ENCODE measurements at places on chromosomes 12 and 14. TPM values are rescaled to one million over a fixed set of nuclear protein-coding genes. Genes with fewer than 3 reads are reported as not detected.
A peak's percentile ranks its signal among the peaks of the same experiment; 100 is the strongest.

The B3GNT4 gene
- total RNA-seq, result 0.30 TPM

The DEPDC4 gene
- total RNA-seq, result 8.3 TPM

The ZFC3H1 gene
- total RNA-seq, result 37.9 TPM

The INTS13 gene
- 70.8 TPM for total RNA-seq

The PDZRN4 gene
- 0.09 TPM for total RNA-seq

The COCH gene
- 31.1 TPM for total RNA-seq

The HSPB8 gene
- not detected for total RNA-seq

DNA sequence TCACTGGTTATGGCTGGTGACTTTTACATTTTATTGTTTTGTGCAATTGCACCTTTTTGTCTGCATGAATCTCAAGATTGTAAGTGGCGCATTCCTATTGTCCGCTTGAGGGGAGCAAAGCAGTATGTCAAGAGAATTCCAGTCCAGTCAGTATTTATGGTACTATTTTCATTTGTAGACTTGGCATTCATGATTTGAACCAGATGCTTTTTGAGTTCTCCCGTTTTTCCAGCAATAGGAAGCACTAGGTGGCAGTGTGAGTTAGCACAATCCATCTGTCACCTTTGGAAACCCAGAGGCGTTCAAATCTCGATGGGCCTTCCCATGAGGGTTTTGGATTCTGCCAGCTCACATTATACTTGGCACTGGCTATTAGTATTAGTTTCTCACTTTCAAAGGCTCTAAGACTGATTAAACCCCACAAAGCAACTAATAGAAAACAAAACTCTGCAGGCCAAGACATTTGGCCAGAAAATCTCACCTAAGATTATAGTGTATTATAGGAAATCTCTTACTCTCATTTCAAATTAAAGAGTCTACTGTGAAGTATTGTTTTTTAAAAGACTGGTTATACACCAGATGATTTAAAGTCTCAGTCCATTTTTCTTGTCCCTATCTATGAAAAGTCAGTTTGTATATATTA is 2.2 kb downstream of the DACT1 start:
- peak; percentile 68 for DNase-seq

GRCh38 chr12:127263621-127264020 is 1003.3 kb upstream of the TMEM132C start:
- DNase-seq, result no peak

DNA sequence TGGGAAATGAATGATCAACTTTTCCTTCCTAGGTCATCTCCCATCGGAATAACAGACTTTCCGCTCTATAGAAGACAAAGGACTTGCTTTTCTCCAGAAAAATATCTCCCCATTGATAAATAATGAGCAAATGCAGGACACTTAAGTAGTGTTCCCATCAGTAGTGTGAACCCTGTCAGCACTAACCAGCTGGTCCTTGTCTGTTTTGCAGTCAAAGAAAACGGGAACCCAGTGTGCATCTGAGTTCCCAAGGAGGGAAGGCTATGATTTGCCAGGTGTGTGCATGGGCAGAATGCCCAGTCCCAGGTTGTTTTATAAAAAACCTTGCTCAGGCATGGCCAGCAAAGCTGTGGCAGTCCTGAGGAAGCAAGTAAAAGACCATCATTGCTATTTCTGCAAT is 256.5 kb upstream of the HMGA2 start:
- DNase-seq, result no peak

DNA sequence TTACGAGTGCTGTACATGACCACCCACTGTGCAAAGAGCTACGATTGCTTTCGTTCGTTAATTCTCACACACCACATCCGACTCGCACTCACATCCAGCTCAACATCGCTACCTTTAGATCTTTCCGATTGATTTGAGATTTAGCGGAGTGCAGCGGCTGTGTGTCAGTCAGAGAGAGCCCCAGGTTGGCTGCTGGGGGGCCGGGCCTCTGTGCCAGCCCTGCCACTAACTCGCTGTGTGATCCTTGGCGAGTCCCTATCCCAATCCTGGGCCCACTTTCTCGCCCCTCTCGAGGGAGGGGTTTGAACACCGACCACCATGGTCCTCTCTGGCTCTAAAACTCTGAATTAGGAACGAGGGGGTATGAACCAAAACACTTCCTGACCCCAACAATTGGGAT is 8.6 kb downstream of the DLK1 start:
- no peak for DNase-seq

DNA sequence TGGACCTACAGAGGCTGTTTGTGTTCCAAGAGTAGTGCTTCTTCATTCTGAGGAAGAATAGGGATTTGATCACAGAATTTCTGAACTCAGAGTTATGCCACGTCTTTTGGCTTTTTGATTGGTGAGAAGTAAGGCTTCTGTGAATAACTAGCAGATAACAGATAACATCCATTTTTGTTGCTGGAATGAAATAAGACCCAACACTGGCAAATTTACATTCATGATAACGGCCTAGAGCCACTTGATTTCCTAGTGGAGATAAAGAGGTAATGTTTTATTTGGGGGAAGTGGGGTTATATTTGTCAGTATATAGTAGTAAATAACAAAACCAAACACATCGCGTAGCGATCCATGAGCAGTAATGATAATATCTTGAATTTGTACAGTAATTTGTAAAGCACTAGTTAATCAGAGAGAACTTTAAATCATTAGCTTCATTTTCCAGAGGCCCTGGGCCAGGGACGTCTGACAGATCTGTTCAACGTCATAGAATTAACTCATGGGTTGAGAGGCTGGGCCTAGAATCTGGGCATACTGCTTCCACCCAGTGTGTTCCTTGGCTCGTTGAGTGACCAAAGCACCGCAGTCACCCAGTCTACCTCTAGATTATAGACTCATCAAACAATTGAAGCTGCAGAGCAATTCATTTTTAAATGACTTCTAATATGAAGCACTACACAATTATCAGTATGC is 79.6 kb downstream of the HMGA2 start:
- no peak for DNase-seq

DNA sequence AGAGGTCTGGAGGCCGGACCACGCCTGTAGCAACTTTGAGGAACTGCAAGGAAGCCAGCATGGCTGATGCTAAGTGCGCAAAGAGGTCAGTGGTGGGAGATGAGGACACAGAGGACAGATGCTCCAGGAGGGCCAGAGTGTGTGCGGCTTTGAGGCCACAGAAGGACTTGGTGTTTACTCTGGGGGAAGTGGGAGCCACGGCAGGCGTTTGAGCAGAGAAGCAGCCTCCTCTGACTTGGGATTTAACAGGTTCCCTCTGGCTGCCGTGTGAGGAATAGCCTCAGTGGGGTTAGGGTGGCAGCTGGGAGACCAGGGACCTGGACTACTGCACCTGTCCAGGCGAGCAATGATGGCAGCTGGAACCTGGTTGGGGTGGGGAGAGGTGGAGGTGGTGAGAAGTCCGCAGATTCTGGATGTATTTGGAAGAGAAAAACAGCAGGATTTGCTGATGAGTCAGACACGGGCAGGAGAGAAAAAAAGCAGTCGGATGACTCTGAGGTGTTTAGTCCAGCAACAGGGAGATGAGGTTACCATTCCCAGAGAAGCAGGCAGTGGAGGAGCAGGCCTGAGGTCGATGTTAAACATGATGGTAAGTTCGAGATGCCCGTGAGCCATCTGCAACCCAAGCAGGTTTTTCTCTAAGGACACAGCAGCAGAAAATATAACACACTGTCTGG is 143.5 kb downstream of the SCARB1 start:
- DNase-seq, result no peak

DNA sequence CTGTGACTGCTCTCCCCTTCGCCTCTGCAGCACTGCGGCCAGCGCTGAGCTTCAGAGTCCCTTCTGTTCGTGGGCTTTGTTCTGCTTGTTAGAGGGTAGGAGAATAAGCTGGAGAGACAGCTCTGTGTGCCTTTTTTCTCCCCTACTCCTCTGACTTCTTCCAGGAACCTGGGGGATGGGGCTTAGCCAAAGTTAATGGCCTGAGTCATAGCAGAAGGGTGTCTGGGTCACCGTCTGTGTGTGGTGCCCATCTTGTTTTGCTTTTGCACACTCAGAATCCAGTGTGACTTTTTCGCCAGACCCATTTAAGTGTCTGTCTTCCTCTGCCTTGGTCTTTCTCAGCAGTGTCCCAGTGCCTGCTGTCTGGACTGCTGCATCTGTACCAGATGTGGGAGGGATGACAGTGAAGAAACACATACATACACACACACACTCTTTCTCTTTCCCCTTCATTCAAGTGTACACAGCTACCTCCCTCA is 3.0 kb downstream of the KIF5A start:
- DNase-seq, result peak; percentile 62

DNA sequence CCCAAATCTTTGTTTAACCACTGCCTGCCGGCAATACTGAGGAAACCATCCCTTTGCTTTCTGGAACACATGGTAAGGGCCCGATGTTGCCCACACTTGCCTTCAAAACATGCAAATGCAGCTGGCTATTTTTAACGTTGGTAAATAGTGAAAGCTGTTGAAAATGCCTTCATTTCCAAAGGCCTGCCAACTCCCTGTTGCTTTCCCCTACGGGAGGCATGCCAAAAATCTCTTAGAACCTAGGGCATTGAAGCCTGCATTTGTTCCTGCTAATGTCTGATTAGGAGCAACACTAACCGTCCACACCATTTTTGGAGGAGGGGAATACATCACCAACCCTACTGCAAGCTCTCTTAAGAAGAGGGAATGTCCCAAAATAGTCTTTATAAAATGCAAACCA is 152.6 kb upstream of the NOS1 start:
- peak; percentile 28 for DNase-seq

DNA sequence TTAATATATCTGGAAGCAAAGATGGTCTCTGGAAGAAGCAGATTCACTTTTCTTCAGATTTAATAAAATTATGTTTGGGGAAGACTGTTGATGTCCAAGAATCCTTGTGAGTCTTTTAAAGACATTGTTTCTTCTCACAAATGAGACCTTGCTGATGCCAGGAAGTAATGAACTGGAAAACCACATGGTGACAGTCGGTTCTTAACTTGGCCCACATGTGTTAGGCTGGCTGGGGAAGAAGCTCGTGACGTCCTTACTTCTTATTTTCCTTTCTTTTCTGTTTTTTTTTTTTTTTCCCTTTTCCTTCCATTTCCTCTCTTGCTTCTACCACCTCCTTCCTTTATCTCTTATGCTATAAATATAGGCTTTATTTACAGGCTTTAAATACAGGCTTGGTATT is 950.2 kb downstream of the BCL11B start:
- no peak for DNase-seq

- DNase-seq, result no peak
These were observed 25.7 kb downstream of the NTN4 start for GRCh38 chr12:95764848-95765247.

GRCh38 chr14:84442521-84442920 is 1087.4 kb upstream of the FLRT2 start:
- no peak for DNase-seq

DNA sequence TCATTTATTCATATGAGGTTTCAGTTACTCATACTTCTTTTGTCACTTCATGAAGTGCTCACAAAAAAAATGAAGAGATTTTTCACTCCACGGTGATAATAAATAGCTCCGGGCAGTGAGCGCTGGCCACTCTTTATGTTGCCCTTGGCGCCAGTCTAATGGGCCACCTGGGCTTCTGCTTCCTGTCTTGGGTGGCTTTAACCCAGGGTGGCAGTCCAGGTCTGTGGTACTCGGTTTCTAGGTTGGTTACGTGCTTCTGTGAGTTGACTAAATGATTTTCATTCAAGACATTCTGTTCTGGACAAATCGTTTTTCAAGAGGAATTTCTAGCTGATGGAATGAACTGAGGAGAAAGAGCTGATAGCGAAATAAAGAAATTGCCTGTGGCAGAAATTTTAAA is 34.6 kb upstream of the NID2 start:
- DNase-seq, result no peak

GRCh38 chr12:4943067-4943937 is 33.6 kb downstream of the KCNA1 start:
- DNase-seq, result no peak

- DNase-seq, result no peak
These were observed 89.2 kb upstream of the USP44 start for GRCh38 chr12:95640516-95640915.

GRCh38 chr12:33653362-33653761 is 213.7 kb upstream of the SYT10 start:
- DNase-seq, result no peak

GRCh38 chr12:103401421-103401820 is 94.3 kb downstream of the C12orf42 start:
- no peak for DNase-seq

GRCh38 chr14:33655421-33655820 is 295.5 kb downstream of the EGLN3 start:
- no peak for DNase-seq

DNA sequence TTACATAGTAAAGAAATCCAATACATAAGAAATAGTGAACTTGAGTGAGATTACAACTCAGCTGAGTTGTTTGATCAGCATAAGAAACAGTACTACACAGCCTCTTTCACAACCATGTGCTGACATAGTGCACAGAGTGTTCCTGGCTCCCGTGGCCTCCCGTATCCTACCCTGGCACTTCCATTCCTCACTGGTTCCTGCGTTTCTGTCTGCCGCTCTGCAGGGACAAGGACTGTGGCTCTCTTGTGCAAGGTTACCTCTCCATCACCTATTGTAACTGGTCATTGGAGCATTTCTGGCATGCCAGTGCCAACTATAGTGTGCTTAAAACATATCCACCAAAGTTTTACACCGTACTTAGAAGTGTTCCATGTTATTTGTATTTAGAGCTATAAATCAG is 46.3 kb upstream of the PCED1B start:
- DNase-seq, result no peak

DNA sequence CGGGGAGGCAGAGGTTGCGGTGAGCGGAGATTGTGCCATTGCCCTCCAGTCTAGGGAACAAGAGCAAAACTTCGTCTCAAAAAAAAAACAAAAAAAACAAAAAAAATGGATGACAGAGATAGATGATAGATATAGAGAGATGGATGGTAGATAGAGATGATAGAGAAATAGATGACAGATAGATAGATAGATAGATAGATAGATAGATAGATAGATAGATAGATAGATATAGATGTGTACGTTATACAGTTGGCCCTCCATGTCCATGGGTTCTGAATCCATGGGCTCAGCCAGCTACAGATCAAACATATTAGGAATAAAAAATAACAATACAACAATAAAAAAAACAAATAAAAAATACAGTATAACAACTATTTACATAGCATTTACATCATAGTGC is 12.8 kb upstream of the SLC25A3 start:
- DNase-seq, result no peak

DNA sequence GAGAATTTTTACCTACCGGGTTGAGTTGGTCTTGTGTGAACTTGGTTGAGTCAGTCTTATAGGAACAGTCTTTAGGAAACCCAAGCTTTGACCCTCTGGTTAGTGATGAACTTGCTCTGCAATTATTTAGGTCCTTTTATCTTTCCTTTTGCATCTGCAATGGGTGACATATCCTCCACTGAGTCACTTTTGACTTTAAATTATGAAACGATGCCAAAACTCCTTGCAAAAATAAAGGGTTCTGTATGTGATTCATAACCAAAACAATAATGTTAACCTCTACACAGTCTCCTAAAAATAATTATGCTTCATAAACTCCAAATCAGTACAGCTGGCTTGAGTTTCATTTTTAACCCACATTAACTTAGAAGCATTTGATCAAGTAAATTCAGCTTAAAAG is 979.4 kb downstream of the GALC start:
- no peak for DNase-seq

- no peak for DNase-seq
These were observed 419.0 kb upstream of the CCDC196 start for GRCh38 chr14:66066981-66067776.

All from neural progenitor cell (in vitro differentiated cells).